ENCODE measurements at places on chromosomes 5 and 9.

DNA sequence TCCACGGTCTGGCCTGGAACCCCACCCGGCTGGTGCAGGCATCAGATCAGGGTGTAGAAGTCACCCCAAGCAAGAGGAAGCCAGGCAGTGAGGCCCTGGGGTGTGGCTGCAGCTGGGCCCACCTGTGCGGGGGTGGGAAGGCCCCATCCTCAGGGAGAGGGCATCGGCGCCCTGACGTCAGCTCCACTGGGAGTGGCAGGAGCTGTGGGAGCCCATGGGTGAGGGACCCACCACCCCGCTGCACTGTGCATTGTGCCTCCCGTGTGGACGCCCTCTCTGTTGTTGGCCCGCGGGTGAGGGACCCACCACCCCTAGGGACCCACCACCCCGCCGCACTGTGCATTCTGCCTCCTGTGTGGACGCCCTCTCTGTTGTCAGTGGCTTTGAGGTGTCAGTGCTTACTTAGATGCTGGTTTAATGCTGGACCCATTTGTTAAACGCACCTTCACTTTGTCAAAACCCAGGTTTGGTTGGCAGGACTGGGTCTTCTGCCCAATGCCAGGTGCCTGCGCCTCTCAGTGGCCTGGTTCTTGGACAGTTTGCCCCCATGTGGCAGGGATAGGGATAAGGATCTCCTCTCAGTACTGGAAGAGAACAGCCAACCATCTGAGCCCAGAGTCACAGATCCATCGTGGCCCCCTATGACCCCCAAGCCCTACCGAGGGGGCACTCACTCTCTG, 6.9 kb upstream of the EXOC3 start:
- no peak for DNase-seq

DNA sequence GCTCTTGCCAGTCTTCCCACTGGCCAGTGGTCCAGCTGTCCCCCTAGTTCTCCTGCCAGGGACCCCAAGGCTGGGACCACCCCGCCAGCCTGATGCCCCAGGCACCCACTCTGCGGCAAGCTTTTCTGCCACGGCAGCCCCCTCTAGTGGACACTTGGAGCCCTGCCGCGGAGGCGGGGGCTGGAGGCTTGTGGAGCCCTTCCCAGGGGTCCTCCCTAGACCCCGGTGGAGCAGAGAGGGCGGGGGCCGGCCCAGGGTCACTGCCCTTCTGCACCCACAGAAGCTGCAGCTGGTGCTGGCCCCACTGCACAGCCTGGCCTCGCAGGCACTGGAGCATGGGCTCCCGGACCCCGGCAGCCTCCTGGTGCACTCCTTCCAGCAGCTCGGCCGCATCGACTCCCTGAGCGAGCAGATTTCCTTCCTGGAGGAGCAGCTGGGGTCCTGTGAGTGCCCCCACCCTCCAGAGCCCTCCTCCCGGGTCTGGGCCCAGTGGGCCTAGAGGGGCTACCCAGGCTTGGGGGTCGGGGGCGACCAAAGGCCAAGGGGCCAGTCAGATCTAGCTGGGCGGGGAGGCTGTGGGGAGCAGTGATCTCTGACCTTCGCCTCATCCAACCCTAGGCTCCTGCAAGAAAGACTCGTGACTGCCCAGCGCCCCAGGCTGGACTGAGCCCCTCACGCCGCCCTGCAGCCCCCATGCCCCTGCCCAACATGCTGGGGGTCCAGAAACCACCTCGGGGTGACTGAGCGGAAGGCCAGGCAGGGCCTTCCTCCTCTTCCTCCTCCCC, 9.1 kb downstream of the EGFL7 start:
- DNase-seq = no peak

GRCh38 chr9:76629205-76629990, 134.8 kb upstream of the PCA3 start:
- DNase-seq = no peak

GRCh38 chr9:113963017-113963620, 87.0 kb downstream of the ZNF618 start:
- peak; percentile 5 for DNase-seq

- no peak for DNase-seq
Measured at GRCh38 chr5:6484446-6484845, 35.8 kb downstream of the UBE2QL1 start.

Data from CD4-positive, alpha-beta T cell treated with Interleukin-6 at 100 ng/mL for 8 hours (primary cell).